ENCODE measurements at places on chromosomes 5 and 9.

DNA sequence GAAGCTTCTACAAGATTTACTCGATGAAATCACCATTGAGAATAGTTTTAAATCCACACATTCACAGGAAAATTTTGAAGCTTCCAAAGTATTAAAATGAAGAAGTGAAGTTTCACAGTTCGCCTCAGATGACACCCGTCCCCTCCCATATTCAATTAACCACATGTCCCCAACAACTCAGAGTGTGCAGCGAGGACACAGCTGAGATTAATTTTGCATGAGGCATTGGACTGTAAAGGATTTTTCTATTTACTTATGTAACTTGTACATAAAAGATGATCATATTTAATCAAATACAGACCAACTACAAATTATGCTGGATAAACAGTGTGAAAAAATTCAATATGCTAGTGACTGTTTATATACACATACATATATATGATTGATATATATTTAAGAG, 84.7 kb upstream of the OLFM1 start:
- DNase-seq = no peak

- DNase-seq = no peak
Measured at GRCh38 chr9:129919841-129920240, 84.6 kb downstream of the USP20 start.

DNA sequence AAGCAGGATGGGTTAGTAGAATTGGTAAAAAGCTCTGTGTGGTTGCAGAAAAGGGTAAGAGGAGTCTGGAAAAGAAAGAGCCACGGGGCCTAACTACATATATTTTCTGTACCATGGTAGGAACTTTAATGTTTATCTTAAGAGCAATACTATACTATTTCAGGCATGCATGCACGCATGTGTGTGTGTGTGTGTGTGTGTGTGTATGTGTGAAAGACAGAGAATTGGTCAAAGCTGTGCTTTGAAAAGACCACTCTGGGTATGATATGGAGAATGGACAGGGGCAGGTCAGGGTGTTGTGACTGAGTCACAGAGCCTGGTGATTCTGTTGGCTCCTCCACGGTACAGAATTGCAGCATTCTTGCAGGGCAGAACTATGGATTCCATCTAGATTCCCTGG, 339.3 kb downstream of the SLIT3 start:
- DNase-seq = no peak

DNA sequence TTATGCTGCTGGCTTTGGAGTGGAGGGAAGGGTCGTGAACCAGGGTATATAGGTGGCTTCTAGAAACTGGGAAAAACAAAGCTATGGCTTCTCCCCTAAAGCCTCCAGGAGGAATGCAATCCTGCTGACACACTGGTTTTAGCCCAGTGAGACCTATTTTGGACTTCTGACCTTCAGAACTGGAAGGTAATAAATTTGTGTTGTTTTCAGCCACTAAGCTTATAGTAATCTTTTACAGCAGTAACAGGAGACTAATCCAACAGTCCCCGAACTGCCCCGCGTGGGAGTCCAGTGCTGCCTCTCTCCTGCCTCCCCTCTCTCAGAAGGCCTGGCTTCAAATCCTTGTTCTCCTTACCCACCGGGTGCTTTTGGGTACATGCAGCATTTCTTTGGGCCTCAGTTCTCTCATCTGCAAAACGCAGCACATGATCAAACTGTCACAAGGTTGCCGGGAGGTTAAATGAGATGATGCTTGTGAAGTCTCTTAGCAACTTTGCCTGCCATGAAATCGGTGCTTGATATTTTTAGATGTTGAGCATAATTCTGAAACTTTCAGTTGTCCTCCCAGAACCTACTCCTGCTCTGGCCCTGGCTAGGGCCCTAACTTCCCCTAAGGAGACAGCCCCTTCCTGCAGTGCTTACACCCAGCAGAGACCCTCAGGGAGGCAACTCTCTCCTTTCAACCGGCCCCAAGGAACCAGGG, 127.3 kb upstream of the BOD1 start:
- no peak for DNase-seq

- no peak for DNase-seq
Measured at GRCh38 chr5:180075703-180076102, 4.1 kb upstream of the RNF130 start.

GRCh38 chr5:103397739-103398581, 139.4 kb downstream of the MACIR start:
- DNase-seq = no peak

GRCh38 chr5:133412661-133413060, 199.7 kb downstream of the FSTL4 start:
- DNase-seq = no peak

DNA sequence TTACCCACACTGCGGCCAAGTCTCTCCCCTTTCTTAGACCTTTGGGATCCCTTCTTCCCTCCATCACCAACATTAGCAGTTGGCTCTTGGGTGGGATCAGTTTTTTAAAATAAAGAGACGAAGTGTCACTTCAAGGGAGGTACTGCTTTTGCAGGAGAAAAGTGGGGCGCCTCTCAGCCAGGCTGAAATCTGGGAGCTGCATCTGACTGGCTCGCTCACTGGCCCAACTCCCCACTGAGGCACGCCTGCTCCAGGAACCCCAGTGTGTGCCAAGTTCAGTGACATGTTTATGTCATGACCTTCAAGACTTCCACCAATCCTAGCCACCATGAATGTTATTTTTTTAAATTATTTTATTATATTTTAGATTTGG, 130.5 kb downstream of the MVB12B start:
- DNase-seq = no peak
